ENCODE measurements at places on chromosomes 12 and 14.

GRCh38 chr12:48015954-48016353 is 11.7 kb upstream of the COL2A1 start:
- DNase-seq: no peak

- no peak for DNase-seq
These were observed 816.1 kb upstream of the TMEM132C start for GRCh38 chr12:127450826-127451225.

GRCh38 chr12:51814311-51815088 is 34.0 kb downstream of the FIGNL2 start:
- DNase-seq: peak; percentile 60

DNA sequence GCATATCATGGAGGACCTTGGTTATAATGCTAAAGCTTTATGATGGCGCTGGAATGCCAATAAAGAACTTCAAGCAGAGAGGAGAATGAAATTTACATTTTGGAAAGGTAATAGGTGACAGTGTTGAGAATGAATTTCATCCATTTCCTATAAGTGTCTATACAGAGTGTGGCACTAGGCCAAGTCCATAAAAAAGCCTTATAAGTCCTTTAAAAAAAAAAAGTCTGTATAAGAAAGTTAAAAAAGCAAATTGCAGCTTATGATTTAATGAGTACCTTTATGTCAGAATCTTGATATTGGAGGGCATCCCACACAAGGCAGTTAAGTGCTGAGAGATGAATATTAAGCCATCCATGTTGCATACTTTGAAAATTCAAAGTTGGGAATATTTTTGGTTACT is 62.4 kb downstream of the ATF7IP start:
- no peak for DNase-seq

- no peak for DNase-seq
These were observed 28.2 kb upstream of the SNAPC1 start for GRCh38 chr14:61733972-61734371.

GRCh38 chr14:28785096-28785952 is 18.7 kb downstream of the FOXG1 start:
- DNase-seq: no peak

DNA sequence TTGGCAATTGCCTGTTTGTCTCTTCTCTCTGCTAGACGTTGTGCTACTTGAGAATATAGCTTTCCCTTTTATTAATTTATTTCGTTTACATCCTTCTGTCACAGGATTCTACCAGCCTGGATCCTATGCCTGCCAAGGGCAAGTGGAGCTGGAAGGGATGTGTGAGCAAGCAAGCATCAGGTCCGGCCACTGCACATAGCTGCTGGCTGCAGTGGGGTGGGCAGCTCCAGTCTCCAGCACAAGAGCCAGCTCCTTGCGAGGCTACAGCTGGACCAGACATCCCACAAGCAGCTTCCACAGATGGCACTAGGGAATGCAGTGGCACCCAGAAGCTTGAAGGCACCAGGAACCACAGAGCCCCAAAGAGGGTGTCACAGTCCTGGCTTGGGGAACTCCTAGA is 225.0 kb downstream of the KCNC2 start:
- no peak for DNase-seq

- no peak for DNase-seq
These were observed 4.2 kb upstream of the TRHDE start for GRCh38 chr12:72267974-72268373.

- no peak for DNase-seq
These were observed 69.0 kb downstream of the AKAP6 start for GRCh38 chr14:32397861-32398640.

GRCh38 chr12:96007729-96008128 is 11.6 kb upstream of the HAL start:
- DNase-seq: no peak

DNA sequence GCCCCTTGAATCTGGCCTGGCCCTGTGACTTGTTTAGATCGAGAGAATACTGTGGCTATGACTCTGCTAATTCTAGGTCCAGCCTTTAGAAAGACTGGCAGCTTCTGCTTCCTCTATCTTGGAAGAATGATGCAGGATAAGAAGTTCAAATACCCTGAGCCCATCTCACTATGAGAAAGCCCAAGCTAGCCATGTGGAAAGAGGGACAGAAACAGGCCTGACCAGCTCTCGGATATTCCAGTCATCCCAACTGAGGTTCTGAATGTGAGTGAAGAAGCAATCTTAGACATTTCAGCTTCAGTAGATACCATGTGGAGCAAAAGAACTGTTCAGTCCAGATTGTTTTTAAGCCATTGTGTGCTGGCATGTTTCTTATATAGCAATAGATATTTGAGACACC is 17.3 kb upstream of the KRR1 start:
- DNase-seq: no peak

- DNase-seq: no peak
These were observed 91.7 kb downstream of the TMX1 start for GRCh38 chr14:51331486-51332367.

GRCh38 chr14:86756521-86757190 is 1226.7 kb downstream of the FLRT2 start:
- no peak for DNase-seq

DNA sequence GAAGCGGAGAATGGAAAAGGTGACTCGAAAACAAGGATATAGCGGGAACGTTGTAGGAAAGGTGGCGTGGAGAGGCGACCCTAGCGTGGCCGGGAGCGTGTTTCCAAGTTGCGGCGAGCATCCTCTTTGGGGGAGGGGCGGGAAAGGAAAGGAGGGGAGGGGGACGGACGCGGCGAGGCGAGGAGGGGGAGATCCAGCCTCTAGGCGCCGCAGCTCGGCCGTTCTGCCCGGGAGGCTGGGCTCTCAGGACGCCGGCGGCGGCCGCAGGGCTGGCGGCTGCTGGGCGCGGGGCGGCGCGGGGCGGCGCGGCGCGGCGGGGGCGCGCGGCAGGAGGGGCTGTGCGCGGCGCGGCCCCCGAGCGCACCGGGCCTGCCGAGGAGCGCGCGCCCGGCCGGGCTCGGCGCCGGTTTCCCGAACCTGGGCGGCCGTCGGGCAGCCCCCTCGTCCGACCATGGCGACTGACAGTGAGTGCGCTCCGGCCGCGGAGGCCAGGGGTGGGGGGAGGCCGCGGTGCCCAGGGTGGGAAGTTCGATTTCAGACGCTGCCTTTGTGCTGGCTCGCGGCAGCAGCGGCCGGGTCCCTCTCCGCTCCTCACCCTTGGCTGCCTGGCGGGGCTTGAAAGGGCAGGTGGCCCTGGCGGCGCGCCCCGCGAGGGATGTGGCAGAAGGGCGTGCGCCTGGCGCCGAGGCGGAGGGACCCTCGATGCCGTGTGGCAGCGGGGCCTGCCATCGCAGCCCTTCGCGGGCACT is 50.3 kb downstream of the SNAPC1 start:
- DNase-seq: peak; percentile 19

DNA sequence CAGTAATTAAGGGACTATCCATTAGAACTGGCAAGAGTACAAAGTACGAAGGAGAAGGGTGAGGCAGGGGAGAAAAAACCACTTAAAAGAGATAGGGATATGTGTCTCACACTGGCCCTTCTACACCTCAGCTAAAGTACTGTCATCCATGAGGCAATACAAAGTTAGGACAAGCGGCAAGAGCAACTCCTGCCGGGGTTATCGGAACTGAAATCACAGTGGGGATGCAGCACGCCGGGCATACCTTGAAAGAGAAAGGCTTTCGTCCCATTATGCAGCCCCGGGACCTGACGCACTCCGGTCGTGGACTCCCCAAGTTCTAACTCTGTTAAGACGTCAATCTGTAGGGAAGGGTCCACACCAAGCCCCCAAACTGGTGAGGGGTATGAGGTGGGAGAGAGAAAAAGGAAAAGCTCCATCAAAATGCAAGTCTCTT is 1.1 kb downstream of the NELL2 start:
- DNase-seq: no peak

DNA sequence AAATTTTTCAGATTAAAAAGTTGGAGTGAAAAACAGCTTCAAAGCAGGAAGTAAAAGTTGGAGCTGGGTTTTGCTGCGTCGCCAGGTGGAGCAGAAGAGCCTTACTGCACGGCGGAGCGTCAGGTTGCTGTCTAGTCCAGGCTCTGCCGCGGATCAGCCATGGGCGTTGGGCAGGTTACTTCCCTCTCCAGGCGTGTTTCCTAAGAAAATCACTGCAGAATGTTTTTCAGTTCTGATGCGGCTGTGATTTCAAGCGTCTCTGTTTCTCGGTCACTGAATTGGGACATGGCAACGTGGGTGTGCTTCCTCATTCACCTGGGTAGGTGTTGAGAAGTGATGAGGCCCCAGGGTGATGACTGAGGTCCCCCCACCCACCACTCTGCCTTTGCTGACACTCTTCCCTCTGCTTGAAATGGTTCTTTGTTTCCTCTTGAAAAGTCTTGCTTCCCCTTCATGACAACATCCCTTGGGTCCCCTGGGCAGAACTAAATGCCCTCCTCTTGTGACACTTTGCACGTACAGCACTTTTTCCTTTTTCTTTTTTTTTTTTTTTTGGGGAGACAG is 7.6 kb downstream of the EVL start:
- DNase-seq: no peak

GRCh38 chr14:59337141-59337611 is 128.0 kb downstream of the GPR135 start:
- peak; percentile 71 for DNase-seq

- no peak for DNase-seq
These were observed 737.9 kb downstream of the GALC start for GRCh38 chr14:87255058-87255457.

DNA sequence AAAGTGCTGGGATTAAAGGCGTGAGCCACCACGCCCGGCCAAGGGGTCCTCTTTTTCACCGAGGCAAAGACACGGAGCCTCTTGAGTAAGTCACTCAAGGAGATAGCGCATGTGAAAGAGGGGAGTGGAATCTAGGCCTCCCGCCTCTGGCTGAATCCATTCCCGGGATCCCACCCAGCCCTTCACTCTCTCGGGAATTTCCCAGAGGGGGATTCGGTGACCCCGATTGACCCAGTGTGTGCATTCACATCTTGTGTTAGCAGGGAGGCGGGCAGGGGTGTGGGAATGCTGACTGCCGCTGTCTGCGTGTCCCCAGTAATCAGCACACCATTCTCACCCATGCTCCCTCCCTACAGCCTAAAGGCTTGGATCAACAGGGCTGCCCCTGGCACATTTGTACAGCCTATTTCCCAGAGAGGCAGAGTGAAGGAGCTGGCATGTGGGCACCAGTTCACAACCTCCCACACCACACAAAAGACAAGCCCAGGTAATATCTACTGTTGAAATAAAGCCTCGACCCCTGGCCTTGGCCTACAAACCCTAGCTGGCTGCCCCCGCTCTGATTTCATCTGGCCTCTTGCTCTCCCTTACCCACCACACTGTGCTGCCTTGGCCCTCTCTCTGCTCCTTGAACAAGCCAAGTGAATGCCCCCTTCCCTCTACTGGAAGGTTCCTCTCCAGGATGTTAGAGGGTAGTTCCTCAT is 1.3 kb upstream of the LTBP2 start:
- DNase-seq: no peak

DNA sequence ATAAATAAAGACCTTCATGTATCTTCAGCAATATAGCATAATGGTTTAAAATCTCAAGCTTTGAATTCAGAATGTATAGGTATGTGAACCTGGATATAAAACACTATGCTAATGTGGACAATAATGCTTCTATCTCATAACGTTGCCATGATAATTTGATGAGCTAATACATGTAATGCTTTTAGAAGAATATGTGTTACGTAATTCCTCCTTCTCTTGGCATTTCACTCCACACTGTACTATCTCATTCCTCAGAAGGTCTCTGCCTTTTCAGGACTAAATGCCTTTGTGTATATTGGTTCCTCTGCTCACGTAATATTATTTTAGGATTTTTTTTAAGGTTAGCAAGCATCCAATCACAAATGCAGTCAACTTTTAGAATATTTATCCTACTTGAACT is 86.5 kb downstream of the FOXA1 start:
- no peak for DNase-seq

- peak; percentile 46 for DNase-seq
These were observed 85.5 kb upstream of the PTPRB start for GRCh38 chr12:70722584-70723343.

DNA sequence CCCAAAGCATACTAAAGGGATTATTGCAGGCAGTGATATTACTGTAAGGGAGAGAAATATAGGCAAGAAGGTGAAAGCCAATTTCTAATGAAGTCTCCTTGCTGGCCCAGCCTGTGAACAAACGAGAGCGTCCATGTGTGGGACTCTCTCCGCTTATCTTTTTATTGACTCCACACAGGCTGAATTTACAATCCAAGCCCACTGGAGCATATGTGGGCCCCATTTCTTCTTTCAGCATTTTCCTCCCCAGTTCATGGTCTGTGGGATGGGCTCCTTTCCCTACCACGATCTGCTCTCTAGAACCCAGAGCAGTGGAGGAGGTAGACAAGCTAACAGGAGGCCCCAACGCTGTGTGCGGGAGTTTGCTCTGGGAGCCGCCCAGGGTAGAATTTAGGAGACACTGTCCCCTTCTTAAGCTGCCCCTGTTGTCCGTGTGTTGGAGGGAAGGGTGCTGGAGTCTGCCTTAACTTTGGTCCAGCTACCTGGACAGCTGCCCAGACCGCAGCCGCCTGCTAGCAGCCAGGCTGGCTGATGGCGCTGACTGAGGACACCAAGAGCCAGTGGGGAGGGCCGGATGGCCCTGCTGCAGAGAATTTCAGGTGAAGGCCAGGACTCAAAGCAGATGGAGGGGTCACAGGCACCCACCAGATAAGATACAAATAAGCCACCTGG is 3.2 kb upstream of the HOXC11 start:
- DNase-seq: no peak

GRCh38 chr12:107131832-107132616 is 38.7 kb upstream of the CRY1 start:
- peak; percentile 60 for DNase-seq

DNA sequence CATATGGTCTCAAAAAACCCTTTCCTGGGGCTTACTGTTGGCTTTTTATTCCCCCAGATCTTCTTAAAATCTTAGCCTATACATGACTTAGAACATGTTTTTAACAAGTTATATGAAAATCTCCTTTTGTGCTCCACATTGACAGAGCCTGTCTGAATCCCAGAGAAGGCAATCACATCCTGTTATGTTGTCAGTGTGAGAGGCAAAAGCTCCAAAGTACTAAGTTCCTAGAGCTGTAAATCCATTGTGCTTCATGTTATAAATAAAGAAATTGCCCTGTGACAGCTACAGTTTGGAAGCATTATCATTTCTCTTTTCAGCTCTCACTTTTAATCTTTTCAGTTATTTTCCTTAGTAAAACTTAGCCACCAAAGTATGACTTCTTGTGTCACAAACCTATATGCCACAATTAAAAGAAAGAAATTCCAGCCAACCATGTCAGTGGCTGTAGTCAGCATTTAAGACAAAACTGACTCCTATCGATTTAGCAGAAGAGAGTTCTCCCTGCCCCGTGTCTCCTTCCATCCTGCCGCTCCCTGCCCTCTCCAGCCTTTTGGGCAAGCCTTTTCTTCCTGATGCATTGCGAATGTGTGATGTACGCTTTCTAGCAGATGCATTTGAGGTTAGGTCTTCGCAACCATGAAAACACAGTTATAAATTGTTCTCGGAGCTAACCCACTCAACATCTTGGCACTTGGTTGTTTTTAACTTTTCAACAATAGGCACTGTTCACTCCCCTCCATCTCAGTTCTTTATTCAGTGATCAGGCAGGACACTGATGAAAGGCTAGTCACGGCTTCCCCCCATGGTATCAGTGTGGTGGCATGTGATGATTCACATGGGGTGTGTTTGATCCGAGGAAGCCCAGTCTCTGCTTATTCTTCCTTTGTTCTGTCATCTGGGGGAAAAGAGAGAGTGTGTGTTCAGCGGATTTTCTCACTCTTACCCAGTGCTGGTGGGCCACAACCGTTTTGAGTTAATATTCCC is 143.5 kb downstream of the SSPN start:
- no peak for DNase-seq

Data from right lung (tissue), 10 donors.